ENCODE measurements at places on chromosomes 2 and 18. TPM values are rescaled to one million over a fixed set of nuclear protein-coding genes. Genes with fewer than 3 reads are reported as not detected.
A peak's percentile ranks its signal among the peaks of the same experiment; 100 is the strongest.

DNA sequence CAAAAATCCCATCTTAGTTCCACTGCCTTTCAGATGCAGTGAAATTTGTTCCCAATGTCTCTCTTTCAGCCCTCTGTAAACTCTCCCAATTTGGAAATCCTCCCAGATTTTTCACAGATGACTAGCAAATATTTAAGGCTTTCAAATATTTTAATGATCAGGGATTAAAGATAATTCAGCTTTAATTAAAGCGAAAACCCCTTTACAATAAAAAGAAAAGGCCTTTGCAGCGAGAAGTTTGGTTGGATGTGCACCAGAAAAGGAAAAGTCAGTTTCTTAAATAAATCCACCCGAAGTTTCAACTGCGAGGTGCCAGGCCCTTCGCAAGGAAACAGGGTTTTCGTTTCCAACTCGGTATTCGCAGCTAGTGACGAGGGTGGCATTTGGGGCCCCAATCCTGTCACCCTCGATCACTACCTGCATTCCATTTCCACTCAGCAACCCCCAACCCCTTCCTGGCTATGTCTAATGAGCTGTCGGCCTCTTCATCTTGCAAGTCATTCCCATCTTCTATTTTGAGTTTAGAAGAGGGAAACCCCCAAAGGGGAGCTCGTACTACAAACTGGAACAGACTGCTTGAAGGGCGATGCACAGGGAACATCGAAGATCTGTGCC, 1.5 kb downstream of the RAX start:
- no peak for DNase-seq

DNA sequence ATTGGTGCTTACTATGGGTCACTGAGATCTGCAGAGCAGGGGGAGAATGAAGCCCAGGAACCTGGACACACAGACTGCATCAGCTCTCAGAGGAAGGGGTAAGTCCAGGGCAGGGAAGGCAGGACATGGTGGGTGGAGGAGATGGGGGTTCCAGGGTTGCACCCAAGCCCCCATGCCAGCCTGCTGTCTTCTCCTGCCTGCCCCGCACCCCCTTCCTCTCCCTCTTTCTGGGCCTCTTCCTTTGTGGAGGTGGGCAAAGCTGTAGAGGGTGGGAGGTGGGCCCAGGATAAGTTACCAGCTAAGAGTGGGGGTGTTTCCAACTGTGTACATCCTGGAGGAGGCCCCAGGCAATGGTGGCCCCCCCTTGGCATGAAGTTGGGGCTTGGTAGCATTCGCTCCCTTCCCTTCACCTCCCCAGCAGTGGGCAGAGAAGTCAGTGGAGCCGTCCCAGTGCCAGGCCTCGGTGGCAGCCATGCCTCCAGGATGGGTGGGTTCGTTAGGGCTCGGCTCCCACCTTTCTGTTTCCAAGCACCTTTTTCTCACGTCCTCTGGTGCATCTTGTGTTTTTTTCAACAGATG, 132.2 kb downstream of the CLIP4 start:
- DNase-seq, result no peak

DNA sequence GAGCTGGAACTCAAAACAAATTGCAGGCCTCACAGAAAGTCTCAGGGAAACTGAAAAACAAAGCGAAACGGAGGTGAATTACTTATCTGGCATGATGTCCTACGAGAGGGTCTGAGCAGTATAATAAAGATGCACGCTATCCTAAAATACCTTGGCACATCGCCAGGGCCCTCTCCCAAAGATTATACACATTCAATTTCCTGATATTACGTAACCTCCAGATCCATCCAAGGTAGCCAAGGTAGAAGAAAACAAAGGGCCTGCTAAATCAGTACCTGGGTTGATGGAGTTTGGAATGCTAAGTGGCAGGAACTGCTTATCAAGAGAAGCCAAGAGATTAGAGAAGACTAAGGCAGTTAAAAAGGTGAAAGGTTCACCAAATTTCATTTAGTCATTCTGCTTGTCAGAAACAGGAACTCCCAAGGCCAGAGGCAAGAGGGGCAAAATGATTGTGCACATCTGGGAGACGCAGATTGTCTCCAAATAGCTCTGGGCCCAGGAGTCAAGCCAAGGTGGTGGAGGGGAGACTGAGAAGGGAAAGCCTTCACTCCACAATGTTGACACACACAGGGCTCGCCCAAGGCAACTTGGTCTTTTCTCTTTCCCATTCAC, 236.8 kb upstream of the ATP5MC3 start:
- DNase-seq, result no peak

DNA sequence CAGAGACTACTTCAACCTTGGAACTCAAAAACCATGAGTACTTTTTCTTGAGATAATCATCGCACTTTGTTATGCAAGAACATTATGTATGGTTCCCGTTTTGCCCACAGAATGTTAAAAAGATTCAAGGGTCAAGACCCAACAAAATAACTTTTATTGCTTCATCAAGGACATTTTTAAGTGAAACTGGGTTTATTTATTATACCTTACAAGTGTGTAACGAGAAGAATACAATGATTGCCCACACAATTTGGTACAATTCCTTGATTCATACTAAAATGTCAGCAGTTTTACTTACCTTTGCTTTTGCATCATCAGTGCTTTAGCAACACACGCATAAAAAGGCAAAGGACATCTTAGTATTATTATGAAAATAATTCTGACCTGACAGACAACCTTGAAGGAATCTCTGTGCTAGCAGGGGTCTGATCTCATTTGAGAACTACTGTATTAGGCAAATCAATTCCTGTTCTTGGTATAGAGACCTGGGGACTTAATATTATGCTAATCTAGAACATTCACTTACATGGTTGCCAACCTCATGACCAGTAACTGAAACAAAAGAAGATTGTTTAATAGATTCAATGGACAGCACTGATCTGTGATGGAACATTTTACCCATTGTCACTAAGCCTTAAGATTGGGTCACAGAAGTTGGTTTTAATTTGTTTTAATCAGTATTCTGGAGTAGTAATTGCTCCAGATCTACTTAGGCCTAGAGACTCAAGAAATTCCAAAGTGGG, 16.2 kb downstream of the CCDC88A start:
- DNase-seq, result no peak

DNA sequence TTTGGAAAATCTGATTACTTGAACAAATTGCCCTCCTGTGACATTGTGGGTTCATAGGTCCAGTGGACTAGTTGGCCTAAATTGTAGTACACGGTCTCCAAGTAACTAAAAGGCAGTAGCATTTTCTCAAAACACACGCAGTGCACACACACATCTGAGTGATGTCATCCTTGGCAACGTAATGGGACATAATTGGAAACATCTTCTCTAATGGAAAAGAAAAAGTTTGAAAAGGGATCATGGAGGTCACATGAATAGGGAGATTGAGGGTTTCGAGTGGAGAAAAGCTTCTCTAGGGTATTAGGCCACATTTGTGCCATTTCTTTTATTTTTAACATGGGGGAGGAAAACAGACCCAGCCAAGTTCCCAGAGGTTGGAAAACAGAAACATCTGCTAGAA, 93.3 kb downstream of the MAP4K4 start:
- no peak for DNase-seq

DNA sequence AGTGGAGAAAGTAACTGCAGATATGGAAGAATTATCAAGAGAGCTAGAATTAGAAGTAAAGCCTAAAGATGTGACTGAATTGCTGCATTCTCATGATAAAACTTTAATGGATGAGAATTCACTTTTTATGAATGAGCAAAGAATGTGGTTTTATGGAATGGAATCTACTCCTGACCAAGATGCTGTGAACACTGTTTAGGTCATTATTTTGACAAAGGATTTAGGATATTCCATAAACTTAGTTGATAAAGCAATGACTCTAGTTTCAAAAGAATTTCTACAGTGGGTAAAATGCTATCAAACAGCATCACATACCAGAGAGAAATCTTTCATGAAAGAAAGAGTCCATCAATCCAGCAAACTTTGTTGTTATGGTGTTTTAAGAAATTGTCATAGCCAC, 1317.7 kb upstream of the ACVR2A start:
- no peak for DNase-seq

DNA sequence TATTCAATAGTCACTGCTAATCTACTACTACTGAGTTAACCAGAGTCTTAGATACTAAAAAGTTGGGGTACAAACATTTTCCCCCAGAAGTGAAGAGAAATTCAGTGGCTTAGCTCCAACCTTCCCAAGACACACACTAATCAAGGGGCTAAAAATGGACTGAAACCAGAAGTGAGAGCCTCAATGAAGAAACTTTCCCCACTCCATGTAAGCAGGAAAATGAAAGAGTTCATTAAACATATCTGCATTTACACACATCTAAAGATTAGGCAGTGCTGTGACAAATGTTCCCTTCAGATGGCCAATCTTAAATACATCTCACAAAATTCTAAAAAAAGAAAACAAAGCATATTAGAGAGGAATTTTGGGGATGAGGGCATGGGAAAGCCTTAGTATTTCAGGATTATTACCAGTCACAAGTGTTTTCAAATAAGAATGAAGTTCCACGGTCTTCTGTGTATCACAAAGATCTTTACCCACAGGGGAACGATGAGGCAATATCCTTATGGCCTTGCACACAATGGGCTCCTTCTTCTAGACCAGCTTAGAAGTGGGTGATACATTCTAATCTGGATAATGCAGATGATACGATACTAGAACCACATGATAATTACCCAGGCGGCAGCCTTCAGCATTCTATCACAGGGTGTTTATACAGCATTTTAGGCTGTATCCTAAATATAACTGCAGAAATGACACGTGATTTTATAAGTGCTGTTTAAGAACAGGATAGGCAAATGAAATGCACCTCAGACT, 17.1 kb downstream of the ANKRD44 start:
- no peak for DNase-seq

- DNase-seq, result no peak
Observed at GRCh38 chr2:172373766-172374165, 53.6 kb upstream of the ITGA6 start.

GRCh38 chr2:33488715-33489540, 12.5 kb downstream of the RASGRP3 start:
- no peak for DNase-seq

DNA sequence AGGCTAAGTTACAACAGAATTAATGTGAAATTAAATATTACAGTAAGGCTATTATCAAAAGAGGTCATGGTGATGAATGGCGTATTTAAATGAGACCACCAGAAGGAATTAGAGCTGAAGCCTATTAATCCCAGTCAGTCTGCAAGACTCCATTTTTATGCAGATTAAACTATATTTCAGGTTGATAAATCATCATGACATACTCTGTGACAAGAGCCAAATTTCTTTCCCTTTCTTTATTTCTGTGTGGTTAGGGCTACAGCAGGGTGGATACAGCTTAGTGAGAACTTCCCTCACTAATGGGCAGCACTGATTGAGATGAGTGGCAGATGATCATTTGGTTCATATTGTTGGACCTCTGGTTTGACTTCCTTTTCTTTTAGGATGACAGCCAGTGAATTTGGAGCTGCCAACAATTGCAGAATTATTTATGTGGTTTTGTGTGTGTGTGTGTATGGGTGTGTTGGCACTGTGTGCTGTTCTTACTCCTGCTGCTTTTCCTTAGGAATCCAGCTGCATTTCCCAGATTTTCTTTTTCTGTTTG, 481.3 kb downstream of the PIK3C3 start:
- DNase-seq, result no peak

DNA sequence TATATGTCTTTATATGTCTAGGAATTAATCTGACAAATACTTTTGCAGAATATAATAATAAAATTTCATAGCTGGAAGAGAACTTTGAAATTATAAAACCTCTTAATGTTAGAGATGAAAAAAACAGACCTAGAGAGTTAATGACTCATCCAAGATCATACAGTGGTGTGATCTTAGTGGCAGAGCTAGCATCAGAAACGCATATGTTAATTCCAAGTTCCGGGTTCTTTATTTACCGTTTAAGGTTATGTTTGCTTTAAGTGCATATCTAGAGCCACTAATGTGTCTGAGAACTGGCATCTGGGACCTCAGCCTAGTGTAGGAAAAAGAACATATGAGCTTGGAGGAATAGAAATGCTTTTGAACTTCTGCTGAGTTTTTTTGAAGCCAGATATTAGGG, 24.3 kb downstream of the CERS6 start:
- DNase-seq, result no peak

GRCh38 chr2:219684721-219685689, 57.6 kb downstream of the SLC4A3 start:
- peak; percentile 90 for DNase-seq

DNA sequence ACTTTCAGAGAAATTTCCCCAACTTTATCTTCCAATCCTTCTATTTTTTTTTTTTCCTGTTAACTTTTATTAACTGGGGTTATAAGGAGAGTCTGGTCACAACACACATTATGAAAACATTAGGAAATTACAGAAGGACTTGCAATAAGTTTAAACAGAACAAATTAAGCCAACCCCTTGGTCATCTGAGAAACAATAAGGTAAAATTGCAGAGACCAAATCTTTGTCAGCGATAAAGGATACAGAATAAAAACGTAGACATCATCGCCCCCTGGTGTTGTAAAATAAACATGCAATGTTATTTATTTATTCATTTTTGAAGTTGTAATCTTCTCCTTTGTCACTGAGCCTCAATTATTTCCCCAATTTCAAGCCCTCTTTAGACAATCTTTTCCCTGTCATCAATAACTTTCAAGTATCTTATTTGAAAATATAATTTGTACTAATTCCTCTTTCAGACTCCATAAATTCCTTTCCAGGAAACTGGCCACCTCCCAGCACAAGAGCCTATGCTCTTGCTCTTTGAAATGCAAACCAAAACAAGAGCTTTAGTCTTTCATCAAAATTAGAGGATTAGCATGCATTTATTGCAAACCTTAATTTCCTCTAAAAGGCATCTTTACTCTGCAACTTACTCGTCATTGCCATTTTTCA, 19.5 kb downstream of the G6PC2 start:
- DNase-seq, result no peak

GRCh38 chr18:45738660-45739059, 14.7 kb downstream of the SLC14A1 start:
- no peak for DNase-seq

DNA sequence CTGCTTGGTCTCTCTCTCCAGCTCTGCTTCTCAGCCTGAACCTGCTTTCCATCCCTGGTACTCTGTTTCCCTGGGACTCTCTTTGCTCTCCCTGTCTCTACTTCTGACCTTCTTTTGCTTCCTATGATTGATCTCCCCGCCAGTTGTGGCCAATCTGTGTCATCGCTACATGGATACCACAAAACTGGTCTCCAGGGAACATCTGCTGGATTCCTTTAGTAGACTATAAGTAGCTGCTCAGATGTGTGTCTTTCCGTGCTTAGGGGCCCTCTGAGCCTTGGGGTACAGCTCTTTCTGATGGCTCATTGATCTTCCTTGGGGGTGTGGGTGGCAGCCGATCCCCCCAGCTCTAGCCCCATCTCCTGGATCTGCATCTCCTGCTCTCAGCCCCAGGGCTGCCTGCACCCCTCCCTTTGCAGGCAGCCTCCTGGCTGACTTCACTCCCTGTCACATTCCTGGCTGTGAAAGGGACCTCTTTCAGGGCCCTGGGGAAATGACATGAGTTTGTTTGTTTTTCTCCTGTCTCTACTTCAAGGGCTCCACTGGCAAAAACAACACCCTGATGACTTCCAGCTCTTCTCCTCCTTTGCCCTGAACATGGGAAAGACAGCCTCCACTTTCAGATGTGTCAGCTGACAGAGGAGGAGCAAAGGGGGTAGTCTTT, 333.7 kb downstream of the CYP26B1 start:
- peak; percentile 30 for DNase-seq

Gene GALNT14
- 7.0 TPM for total RNA-seq

Gene KIAA2012
- total RNA-seq, result not detected

Gene CCDC85A
- 1.5 TPM for total RNA-seq

Gene CYS1
- total RNA-seq, result 4.0 TPM

Gene UPP2
- not detected for total RNA-seq

Gene ACVR1
- total RNA-seq, result 31.7 TPM

Gene SCN7A
- 5.0 TPM for total RNA-seq

Gene CAVIN2
- 52.4 TPM for total RNA-seq

Measured in ureter (tissue), 1 donor.